Kidney capillary endothelial cell (primary cell): ENCODE measurements at places on chromosomes 6 and 20.

GRCh38 chr6:24968783-24969182 lies 33.0 kb upstream of the RIPOR2 start:
- no peak for DNase-seq

DNA sequence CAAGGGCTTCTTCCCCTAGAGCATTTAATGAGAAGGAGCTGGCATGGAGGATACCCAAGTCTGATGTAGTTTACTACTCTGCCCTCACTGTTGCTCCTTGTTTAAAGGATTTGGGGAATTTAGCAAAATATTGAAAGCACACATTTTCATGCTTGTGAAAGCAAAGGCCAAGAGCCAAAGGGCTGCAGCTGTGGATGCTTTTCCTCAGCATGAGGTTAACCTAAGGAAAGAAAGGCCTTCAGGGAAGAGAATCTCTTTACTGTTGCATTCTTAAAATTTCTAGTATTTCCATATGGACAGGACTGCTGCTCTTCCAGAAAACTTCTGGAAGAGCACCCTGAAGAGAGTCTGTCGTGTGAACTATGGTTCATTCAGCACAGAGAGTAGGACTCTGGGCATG lies 45.9 kb upstream of the SASH1 start:
- DNase-seq: no peak

DNA sequence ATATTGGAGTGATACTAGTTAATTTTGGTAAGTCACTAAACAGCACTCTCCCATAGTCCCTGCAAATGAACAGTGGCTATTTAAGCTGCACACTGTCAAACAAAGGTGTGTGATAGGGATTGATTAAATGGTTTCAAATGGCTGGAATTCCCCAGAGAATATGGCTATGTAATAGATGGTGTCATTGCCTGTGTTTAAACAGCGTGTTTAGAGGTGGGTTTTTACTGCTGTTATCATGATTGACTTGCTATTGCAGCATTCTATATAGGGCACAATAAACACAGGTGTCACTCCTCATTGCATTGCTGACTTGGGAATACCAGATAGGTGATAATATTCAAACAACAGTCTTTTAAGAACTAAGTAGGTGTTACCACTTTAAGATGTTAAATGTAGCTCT lies 171.7 kb upstream of the MAN1A1 start:
- no peak for DNase-seq

DNA sequence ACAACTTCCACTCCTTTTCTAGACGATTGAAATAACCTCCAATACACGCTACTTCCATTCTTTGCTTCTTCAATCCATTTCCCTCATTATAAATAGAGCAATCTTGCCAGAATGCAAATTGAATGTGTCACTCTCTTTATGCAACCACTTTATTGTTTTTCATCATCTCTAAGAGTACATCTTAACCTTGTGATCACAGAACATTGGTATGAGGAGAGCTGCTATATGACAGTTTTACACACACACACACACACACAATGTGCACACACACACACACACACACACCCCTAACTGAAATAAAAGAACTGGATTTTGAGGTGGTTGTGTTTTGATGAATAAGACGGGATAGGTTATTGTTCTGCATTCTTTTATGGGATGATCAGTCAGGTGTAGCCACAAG lies 187.0 kb downstream of the HDGFL1 start:
- no peak for DNase-seq

GRCh38 chr6:111724039-111724438 lies 118.4 kb upstream of the TRAF3IP2 start:
- no peak for DNase-seq

DNA sequence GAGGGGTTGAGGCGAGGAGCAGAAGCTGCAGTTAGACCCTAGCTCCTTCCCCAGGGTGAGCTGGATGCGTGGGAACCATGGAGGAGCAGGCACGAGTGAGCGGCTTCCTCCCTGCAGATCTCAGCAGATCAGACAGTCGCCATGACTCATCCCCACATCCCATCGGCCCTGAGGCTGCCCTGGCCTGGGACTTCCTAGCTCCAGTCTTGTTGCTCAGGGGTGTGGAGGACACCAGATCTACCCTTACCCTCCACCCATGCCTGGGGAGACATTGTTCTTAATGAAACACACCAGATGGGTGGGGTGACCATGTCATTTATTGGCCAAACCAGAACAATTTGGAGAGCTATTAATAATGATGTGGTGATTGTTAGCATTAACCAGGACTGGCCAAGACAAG lies 36.3 kb upstream of the TGM2 start:
- peak; percentile 75 for DNase-seq

- DNase-seq: no peak
These were observed 55.0 kb downstream of the PDE7B start for GRCh38 chr6:135906542-135906941.

DNA sequence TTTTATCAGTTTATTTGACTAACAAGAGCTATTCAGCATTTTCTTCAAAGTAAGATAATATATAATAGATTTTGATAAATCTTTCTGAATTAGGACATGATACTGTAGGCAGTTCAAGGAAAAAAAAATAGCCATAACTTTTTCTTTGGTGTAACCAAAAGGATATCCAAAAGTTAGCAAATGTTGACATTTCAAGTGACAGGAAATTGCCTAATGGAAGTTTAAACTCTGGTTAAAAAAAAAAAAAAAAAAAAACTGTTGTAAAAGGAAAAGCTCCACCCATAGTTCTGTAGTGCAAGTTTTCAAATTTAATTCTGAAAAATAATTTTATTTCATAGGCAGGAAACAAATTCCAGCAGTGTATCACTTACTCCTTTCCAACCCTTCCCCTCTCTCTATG lies 18.8 kb downstream of the HEBP2 start:
- DNase-seq: no peak

- no peak for DNase-seq
These were observed 13.5 kb upstream of the CNR1 start for GRCh38 chr6:88179692-88180091.

DNA sequence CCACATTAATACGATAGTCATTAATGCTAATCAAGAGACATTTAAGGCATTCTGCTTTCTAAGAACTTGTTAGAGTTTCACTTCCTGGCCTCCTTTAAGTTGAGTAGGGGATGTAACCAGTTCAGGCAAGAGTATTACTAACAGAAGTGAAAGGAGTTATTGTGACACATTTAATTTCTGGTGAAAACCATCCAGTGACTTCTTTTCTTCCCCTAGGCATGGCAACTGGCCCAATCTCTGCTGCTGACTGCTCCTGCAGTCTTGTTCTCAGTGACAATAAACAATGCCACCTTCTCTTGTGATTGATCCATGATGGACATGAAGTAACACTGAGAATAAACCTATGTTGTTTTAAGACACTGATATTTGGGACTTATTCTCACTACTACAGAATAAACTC lies 130.9 kb upstream of the DEFB112 start:
- no peak for DNase-seq

- DNase-seq: no peak
These were observed 83.4 kb upstream of the LY86 start for GRCh38 chr6:6505111-6505510.

- no peak for DNase-seq
These were observed 92.3 kb upstream of the BEND6 start for GRCh38 chr6:56862415-56863175.

DNA sequence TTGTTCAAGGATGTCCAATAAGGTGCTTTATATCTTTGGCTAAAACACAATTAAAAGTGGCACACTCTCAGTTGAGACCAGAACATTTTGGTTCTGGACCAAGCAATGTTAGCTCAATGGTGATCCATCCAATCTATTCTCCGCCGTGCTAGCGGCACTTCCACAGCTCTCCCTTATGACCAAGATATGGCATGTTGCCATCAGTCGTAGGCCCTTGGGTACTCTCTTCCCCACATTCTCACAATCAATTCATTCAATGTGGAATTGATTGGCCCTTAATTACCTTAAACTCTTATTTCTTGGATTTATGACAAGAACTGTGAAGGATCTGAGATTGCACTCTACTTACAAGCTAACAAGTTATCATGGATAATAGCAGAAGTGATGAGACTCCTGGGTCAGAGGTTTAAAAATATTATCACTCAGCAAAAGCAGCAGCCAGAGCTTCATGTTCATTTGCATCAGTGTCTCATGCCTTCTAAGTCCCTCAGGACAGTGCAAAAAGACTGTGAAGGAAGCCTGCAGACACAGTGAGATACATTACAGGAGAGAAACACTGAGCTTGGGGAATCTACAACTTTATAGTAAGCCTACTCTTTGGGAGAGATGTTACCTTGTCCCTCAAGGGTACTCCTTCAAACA lies 80.0 kb upstream of the ARG1 start:
- no peak for DNase-seq

GRCh38 chr20:33791959-33792597 lies 19.1 kb upstream of the CHMP4B start:
- no peak for DNase-seq

- DNase-seq: no peak
These were observed 11.3 kb upstream of the MYT1 start for GRCh38 chr20:64152906-64153305.

- no peak for DNase-seq
These were observed 6.0 kb downstream of the SLC17A9 start for GRCh38 chr20:62958388-62959100.

GRCh38 chr6:156167016-156167624 lies 610.1 kb upstream of the ARID1B start:
- DNase-seq: peak; percentile 26
